GM20000 (cell line): ENCODE measurements at places on chromosomes 4 and X.
A peak's percentile ranks its signal among the peaks of the same experiment; 100 is the strongest.

GRCh38 chr4:139736661-139737060, 71.0 kb downstream of the MGST2 start:
- no peak for DNase-seq

GRCh38 chrX:9671998-9672397, 93.6 kb downstream of the GPR143 start:
- no peak for DNase-seq

DNA sequence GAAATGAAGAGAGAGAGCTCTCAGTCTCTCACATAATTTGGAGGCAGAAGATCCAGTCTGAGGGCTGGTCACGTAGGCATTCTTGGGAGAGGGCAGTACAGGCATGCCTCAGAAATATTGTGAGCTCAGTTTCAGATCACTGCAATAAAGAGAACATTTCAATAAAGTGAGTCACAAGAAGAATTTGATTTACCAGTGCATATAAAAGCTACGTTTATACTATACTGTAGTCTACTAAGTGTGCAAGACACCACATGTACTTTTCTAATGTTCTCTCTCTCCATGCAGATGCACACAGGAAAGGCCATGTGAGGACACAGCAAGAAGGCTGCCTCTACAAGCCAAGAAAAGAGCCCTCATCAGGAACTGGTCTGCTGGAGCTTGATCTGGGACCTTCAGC, 583.5 kb upstream of the FAT1 start:
- DNase-seq = no peak

DNA sequence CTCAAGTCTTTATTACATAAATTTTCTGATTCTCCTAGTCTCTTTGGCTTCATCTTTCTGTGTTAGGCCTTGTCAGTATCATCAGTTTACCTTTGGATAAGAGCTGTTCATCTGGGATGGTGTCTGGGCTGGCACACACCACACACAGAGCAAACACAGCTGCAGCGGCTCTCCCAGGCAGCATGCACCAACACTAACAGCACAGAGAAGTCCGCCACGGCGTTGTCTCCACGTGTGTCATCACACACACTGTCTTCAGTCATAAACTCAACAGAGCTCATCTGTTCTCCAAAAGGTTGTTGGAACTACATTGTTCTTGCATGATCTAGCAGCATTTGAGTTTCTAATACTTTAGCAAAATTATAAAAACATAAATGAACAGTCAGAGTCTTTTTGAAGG, 851.9 kb upstream of the FRG1 start:
- no peak for DNase-seq

GRCh38 chr4:102531462-102531861, 30.3 kb downstream of the NFKB1 start:
- no peak for DNase-seq

GRCh38 chr4:84939113-84939512, 27.4 kb downstream of the WDFY3 start:
- DNase-seq = no peak

DNA sequence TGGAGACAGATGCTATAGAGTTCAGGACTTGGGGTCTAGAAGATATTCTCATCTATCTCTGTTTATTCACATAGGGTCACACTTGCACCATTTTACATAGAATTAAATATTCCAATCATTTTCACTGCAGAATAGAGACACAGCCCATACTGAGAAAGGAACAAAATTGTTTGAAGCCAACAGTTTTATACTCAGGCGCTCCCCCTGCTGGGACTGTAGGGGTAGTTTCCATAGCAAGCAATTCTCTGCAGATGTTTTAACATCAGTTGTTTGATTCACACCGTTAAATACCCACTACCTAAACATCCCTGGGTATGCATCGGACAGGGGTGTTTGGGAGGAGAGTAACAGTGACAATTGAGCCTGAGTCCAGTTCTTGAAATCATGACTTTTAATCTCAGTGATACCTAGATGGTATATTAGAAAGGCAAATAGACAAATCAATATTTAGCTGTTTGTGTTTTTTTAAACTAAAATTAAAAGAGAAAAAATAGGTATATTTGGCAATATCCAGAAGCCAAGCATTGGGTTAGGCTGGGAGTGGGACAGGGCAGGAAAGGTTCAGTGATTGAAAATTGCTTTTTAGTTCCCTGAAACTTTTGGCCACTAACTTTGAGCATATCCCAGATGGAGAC, 33.8 kb downstream of the LONRF3 start:
- peak; percentile 18 for DNase-seq

DNA sequence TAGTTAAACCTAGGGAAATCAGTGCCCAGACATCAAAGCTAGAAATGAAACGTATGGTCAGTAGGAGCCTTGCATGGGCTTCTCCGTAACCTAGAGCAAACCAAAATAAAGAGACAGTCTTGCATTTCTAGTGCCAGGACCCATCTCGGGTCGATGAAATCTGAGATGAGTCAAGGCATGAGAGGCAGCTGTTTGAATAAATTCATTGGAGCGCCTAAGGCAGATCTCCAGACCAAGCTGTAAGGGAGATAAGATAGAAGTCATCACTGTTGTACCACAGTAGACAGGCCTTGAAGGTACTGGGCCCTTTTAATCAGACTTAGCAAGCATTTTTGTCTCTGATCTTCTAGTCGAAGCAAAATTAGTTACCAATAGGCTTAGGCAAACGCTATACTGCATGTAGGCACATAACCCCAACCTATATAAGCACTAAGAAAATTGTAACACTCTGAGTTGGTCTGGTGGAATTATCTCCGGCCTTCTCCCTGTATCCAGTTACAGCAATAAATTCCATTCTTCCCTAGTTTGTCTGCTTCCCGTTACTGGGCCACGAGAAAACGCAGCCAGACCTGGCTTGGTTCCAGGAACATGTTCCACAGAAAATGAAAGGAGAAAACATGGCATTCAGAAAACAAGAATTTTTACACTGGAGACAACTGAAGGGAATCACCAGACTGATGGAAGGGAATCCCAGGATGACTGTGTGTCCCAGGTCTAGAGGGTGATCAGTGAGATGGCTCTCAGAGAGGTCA, 21.1 kb upstream of the PAPSS1 start:
- no peak for DNase-seq

DNA sequence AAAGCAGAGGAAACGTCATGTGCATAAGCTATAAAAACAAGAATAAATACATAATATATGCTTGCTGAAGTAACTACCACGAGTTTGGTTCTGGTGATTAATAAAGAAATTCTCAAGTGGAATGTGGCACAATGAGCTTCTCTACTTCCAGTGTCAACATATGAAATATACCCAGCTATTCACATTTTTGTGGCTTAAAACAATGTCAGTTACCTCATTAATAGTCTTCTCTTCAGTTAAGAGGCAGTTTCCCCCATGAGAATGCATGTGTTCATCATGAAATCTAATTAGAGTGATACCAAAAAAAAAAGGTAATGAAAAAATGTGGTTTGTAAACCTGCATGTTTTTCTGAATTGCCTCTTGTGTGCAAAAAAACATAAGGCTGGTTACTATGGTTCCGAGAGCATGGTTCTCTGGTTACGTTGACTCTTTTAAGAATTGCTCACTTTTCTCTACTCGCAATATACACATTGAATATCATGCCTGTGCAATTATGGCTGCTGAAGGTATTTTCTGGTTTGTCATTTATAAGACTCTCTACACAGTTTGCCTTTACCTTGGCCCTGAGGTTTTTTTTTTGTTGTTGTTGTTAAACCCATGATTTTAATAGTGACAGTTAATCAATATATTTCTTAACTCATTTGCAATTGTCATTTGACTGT, 108.2 kb downstream of the PCDH7 start:
- DNase-seq = no peak

DNA sequence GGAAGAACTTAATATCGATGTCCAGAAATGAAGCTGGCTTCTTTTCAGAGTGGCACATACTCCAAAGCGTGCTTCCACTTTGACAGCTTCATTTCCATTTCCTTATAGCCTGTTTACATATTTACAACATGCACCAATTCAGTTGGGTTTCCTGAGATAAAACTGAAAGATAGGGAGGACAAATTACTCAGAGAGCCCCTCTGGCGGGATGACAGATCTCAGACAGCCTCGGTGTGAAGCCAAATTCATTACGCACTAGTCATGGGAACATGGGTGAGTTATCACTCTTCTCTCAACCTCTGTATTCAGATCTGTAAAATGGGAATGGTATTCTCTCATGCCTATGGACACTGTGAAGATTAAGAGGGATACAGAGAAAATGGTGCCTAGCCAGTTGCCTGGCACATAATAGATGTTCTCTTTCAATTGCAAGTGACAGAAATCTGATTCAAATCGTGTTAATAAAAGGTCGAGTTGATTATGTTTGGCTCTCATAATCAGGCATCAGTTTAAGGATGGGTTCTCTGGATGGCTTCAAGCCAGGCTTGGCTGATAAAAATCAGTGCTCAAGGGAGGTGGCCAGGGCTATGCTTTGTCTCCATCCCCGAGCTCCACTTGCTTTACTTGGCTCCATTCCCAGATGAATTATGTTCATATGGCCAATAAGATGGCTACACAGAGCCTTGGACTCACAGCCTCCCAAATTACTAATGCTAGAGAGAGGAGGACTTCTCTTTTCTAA, 132.2 kb upstream of the C1QTNF7 start:
- DNase-seq = no peak

DNA sequence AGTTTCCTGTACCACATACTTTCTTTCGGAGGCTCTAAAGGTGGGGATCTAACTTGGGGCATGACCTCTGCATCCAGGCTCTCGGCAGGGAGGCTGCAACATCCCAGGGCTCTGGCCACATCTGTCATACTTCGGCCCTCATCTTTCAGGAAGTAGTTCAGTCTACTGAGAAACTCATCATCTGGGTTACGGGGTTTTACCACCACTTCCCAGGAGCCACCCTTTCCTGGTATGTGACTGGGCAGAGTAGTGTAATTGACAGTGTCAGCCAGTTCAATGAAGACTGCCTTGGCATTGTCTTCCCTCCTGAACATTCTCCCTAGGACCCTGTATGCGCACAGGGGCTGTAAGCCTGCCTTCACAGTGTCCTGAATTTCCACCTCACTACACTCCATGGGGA, 2.8 kb downstream of the PNMA5 start:
- DNase-seq = no peak

- no peak for DNase-seq
Measured at GRCh38 chr4:53502094-53502493, 89.2 kb downstream of the LNX1 start.

DNA sequence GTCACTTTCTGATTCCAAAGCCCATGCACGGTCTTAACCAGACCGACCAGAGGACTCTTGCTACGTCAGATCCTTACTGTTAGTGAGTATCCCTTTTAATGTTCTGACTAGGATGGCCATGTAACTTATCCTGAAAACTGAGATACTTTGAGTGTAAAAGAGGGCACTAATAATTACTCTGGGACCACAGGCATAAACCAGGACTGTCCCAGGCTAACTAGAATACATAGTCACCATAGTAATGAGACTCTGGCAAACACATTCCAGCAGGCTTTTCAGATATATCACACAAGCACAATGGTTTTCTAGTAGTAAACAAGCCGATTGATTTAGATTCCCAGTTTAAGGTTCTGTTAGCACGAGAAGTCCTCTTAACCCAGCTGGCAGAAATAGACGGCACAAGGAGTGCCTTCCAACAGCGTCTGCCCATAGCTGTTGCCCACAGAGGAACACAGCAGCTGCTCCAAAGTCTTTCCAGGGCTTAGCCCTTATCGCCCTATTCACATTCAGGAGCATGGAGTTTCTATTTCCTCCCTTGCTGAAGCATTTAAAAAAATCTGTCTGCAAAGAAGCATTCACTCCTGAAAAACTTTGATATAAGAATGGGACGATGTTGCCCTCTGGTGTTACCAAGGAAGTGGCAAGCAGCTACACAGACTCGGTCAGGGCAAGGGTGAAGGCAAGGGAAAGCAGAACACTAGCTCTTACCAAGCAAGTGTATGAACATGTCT, 92.4 kb downstream of the CXCL13 start:
- peak; percentile 5 for DNase-seq

DNA sequence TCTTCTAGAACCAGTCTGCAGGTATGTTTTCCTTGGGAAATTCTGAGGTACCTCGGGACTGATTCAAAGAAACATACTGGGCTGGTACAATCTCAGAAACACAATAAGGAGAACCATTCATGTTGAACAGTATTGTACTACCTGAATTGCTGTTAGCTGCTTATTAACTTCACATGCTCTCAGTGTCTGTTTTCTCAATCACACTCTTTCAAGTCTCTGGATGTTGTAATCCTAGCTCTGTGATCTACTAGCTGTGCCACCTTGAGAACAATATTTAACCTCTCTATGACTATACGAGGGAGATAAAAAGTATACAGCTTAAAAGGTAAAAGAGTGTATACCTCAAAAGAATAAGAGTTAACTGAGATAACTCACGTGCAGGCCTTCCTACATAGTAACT, 10.3 kb downstream of the CCDC158 start:
- DNase-seq = no peak

- no peak for DNase-seq
Measured at GRCh38 chrX:149720021-149720689, 8.3 kb downstream of the MAGEA11 start.

- no peak for DNase-seq
Measured at GRCh38 chrX:63506320-63506719, 155.2 kb upstream of the SPIN4 start.

- no peak for DNase-seq
Measured at GRCh38 chrX:135973025-135973547, 702 bp downstream of the MMGT1 start.

- DNase-seq = no peak
Measured at GRCh38 chrX:78066110-78066509, 37.9 kb upstream of the PGK1 start.

- no peak for DNase-seq
Measured at GRCh38 chr4:74098427-74098994, 484 bp downstream of the CXCL2 start.

GRCh38 chrX:19683817-19684216, 168.5 kb upstream of the MAP3K15 start:
- no peak for DNase-seq
